ENCODE measurements at places on chromosomes 13 and 19.

DNA sequence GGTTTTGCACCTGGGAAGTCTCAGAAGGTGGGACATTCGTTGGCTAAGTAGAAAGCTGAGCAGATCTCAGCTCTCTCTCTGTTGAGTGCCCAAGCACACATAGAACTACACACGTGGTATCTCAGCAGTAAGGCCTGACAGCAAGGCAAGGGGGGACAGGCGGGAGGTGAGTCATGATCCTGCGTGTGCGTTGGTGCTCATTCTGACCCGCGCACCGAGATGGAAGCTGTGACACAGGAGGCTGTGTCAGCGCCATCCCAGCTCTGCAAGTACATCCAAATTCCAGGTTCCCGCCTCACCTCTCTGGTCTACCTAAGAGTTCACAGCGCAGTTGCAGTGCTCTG, 135.7 kb downstream of the USP12 start:
- DNase-seq, result no peak

DNA sequence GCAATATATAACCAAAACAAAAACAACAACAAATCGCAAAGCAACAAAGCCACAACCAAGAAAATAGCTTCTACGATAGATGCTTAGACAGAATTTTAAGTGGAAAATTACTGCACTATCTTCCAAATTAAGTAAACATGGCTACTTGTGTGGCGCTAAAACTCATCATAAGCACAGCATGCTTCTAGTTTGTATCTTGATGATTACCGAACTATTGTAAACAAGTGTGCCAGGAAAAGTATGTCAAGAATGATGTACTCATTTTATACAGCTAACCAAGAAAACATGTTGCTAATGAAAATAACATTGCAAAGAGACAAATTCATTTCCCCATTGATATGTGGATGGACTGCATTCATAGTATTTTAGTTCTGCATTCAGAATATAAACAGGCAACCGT, 271.9 kb upstream of the GPC6 start:
- no peak for DNase-seq

- peak; percentile 28 for DNase-seq
Observed at GRCh38 chr19:45340232-45340898, at the start of gene KLC3. TSS of gene KLC3 (plus strand) at chr19:45340750. CDS start at chr19:45345542, 4,792 bp downstream.

GRCh38 chr19:916645-917322, 349 bp upstream of the KISS1R start:
- peak; percentile 58 for DNase-seq

DNA sequence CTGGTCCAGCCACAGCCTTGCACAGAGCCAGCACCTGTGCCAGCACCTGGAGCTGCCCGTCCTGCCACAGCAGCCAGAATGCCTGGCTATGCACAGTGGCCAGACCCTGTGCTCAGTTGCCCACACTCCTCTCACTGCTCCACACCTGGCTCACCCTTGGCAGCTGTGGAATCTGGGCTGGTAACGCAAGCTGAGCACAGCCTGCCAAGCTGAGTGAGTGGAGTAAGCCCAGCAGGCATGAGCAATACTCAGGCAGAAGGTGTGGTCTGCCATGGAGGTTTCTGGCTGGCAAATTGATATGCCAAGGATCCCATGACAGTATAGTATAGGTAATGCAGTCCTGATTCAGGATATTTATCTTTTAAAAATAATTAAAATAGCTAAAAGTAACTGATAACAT, 122.2 kb downstream of the PCDH9 start:
- no peak for DNase-seq

- no peak for DNase-seq
Observed at GRCh38 chr19:33627962-33628839, 6.4 kb downstream of the CHST8 start.

DNA sequence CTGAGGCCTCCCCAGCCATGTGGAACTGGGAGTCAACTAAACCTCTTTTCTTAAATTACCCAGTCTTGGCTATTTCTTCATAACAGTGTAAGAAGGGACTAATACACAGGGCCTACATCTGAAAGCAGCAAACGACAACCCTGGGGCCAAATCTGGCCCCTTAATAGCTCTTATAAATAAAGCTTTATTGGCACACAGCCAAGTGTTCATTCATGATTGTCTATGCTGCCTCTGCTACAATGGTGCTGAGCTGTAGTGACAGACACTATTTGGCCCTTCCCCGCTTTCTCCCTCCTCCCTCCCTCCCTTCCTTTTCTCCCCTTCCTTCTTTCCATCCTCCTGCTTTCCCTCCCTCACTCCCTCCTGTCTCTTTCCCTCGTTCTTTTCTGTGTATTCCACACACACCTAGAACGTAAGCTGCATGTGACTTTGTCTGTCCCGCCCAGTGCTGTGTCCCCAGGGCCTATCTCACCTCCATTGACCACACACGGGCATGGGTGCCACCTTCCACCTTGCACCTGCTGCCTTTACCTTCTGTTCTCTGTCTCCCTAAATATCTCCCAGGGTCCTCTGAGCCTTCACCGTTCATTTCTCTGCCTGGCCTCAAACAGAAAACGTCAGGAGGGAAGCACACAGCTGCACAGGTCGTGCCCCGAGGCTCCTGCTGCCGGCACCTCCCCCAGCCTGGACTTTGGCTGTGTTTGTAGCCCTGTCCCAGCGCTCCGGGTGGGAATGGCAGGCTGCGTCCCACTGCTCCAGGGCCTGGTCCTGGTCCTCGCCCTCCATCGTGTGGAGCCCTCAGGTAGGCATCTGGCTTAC, at the start of gene PROZ:
PROZ (plus strand) TSS at position 720 of the 819 bp plus-strand sequence; CDS start at position 733, 13 bp downstream.
- no peak for DNase-seq

GRCh38 chr13:47853236-47853635, 147.8 kb downstream of the SUCLA2 start:
- DNase-seq, result no peak

GRCh38 chr19:6109947-6110346, 353 bp downstream of the RFX2 start:
- DNase-seq, result no peak

DNA sequence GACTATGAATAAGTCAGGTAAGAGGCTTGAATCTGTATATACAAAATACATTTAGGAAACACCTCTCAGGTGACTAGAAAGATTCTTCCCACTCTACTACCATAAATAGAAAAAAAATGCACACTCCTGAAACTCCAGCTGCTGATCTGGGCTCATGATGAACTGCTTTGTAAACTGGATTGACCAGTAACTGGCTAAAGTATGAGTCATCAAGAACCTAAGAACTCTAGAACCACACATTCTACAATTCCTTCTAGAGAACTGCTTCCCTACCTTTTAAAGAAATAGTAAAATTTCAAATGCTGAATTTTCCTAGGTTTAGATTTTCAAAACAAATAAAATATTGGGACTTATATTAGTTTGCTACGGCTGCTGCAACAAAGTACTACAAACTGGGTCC, 55.2 kb downstream of the ELF1 start:
- DNase-seq, result no peak

DNA sequence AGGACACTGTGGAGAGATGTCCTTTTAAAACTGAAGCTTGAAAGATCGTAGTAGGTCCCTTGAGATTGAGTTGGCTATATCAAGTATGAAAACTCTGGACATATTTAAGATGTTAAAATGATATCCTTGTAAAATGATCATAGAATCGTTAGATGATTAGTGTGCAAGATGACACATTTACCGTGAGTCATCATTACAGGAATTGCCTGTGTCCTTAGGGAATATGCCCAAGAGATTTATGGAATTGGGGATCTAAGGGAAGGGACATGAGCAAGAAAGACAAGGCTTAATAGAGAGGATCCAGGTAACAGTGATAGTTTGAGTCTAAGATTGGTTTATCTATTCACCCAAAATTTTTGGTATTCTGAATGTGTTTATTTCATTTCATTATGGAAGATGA, 233.7 kb downstream of the GPC5 start:
- DNase-seq, result no peak

- no peak for DNase-seq
Observed at GRCh38 chr13:101576455-101576854, 124.0 kb downstream of the ITGBL1 start.

DNA sequence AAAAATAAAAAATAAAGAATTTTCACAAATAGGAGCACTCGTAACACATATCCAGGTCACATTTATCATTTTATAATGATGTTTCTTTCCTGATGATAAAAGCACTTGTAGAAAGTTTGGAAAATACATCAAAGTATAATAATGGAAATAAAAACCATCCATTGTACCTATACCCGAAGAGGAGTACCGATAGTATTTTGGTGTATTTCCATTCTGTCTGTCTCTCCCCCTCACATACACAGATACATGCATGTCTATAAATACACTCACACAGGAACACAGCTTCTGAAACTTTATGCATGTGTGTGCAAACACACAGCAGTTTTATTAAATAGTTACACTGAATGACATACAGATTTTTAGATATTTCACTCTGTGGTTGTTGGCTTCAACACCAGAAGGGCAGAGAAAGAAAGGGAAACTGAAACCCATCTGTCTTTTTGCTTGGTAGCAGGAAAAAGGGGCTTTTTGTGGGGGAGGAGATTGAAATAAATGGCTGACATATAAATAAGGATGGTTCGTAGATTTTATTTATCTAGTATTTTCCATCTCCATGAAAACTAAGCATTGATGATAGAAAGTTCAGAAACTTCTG, 114.8 kb downstream of the LRCH1 start:
- DNase-seq, result no peak

GRCh38 chr19:39533003-39533512, 406 bp upstream of the EID2B start:
- DNase-seq, result no peak

DNA sequence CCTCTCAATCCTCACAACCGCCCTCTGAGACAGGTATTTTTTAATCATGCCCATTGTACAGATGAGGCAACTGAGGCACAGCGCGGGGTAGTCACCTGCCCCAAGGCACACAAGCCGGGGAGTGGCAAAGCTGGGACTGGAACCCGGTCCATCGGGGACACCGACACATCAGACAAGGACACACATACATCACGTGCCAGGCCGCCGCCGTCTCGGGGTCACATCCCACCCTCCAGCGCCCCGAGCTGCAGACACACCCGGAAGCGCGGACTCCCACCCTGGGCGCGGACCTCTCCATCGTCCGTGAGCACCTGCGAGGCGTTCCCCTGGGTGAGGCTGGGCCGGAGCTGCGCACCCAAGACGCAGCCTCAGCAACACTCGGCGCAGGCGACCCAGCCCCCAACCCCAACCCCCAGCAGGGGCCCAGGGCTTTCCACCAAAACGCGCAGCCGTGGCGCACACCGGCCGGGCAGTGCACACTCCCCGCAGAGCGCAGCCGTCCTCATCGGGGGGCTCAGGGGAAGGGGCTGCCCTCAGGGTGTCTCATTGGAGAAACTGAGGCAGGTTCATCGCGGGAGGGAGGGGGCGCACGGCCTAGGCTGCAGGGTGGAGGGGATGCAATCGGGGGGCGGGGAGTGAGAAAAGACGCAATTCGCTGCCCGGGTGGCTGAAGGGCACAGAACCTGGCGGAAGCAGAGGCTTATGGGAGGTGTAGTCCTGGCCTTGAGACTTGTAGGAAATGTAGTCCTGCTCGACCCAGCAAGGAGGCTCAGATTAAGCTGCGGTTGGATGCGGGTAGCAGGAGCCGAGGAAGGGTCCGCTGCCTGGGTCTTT, 1.9 kb upstream of the LMTK3 start:
- peak; percentile 71 for DNase-seq

GRCh38 chr19:33864311-33864850, 67.7 kb downstream of the KCTD15 start:
- no peak for DNase-seq

DNA sequence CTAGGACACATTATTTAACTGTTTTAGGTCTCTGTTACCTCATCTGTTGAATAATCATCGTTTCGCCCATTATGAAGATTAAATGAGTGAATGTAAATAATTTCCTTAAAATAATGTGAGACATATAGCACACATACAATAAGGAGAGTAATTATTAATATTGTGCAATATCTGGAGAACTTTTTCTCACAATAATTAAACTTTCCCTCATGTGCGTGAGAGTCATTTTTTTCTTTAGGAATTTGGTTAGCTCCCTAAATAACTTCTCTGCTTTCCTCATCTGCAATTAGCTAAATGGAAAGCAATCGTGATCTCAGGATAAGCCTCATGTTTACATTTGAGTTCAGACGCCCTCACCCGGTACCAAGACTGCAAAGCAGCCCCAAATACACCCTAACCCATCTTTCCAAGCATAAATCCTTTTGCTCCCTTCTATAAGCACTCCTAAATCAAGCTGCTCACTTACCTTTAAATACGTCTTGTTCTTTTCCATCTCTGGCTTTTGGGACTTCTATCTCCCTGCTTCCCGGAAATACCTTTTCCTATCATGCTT, 78.8 kb downstream of the MZT1 start:
- DNase-seq, result no peak

GRCh38 chr13:21328836-21329477, 130.1 kb downstream of the ZDHHC20 start:
- DNase-seq, result no peak

DNA sequence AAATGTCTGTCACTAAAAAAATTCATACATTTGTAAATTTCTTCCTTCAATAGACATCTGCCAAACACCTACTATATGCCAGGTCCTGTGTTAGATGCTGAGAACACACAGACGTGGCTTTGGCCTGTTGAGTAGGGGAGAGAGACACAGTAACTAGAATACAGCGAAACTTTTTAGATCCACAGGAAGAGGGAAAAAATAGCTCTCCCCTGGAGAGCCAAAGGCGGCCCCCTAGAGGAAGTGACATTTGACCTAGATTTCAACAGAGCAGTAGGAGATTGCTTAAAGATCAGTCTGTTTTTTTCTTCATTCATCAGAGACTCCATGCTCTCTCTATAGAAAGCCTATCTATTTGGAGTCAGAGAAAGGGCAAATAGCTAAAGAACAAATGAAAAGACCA, 11.3 kb downstream of the LCP1 start:
- no peak for DNase-seq

DNA sequence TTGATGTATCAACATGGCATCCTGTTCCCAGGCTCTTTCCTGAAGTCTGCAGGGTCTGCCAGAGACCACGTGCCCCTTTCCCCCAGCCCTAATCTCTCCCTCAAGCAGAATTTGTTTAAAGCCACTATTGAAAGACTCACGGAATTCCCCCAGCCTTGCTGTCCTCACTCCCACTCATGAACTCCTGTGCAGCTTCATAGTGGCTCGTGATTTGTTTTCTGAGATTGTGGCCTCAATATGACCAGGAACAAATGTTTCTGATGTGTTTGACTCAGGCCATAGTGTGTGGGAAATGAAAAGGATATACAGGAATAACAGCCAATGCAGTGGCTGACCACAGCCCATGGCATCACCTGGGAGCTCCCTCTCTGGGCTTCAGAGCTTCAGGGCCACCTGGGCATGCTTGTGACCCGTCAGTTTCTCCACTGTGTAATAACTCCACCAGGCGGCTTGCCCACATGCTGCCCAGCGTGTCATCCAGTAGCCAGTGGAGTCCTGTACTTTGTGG, 8.1 kb upstream of the SERPINE3 start:
- no peak for DNase-seq

GRCh38 chr13:23946067-23946466, 48.8 kb upstream of the C1QTNF9B start:
- DNase-seq, result no peak

GRCh38 chr19:15437355-15438123, 12.2 kb downstream of the WIZ start:
- no peak for DNase-seq

- no peak for DNase-seq
Observed at GRCh38 chr13:27168086-27168485, 3.5 kb downstream of the USP12 start.

- no peak for DNase-seq
Observed at GRCh38 chr13:95226932-95227695, 74.1 kb downstream of the ABCC4 start.

GRCh38 chr19:16026131-16026530, 50.2 kb upstream of the TPM4 start:
- DNase-seq, result no peak
